NCI-H226 (cell line): ENCODE measurements at places on chromosomes 16 and 17.

- DNase-seq = no peak
Measured at GRCh38 chr17:75825149-75825552, 19.1 kb downstream of the UNC13D start.

GRCh38 chr17:47852113-47852949 lies 1.4 kb upstream of the SP6 start:
- no peak for DNase-seq

GRCh38 chr16:1775006-1775845 lies 2.3 kb upstream of the MRPS34 start:
- DNase-seq = no peak

- no peak for DNase-seq
Measured at GRCh38 chr16:80788027-80788426, 16.4 kb downstream of the CDYL2 start.

DNA sequence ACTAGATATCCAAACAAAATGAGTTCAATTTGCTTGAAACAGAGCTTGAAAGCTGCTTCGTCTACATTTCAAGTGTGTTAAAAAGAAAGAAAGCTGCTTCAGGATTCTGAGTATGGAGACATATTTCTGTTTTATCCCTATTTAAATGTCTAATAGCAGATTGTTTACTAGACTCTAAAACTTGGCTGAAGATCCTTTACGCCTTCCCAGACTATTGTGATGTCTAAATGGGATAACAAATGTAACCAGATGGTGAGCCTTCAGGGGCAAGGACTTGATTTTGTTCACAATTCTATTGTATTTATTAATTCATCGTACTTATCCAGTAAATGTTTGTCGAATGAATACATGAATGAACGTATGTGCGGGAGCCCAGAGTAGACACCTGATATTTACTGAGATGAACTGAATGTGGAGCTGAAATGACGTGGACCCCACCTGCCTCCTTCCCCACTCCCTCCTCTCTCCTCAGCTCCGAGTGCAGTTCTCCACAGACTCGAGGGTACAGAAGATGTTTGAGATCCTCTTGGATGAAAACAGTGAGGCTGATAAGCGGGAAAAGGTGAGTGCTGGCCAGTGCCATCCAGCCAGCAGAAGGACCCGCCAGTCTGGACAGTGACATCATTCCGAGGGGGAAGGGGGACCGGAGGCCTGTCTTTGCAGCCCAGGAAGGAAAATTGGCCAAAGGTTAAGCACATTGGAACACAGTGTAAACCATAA lies 5.0 kb downstream of the UNC45B start:
- no peak for DNase-seq

GRCh38 chr17:49968405-49969133 lies 421 bp upstream of the DLX4 start:
- DNase-seq = peak; percentile 95

DNA sequence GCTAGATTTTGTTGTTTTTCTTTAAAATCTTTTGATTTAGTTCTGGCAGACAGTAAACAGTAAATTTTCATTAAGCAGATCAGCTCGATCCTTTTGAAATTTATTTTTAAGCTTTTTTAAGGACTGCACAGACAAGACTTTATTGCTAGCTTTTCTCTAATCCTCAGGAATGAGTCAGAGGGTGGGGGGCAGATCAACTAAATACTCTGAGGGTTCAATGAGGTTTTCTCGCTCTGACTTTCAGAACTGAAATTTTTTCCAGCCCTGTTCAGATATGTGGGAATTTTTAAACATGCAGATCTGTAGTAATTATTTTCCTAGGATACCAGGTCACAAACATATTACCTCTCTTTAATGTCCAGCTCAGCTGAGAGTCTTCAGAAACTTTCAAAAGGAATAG lies 977.2 kb downstream of the CDH11 start:
- DNase-seq = no peak

DNA sequence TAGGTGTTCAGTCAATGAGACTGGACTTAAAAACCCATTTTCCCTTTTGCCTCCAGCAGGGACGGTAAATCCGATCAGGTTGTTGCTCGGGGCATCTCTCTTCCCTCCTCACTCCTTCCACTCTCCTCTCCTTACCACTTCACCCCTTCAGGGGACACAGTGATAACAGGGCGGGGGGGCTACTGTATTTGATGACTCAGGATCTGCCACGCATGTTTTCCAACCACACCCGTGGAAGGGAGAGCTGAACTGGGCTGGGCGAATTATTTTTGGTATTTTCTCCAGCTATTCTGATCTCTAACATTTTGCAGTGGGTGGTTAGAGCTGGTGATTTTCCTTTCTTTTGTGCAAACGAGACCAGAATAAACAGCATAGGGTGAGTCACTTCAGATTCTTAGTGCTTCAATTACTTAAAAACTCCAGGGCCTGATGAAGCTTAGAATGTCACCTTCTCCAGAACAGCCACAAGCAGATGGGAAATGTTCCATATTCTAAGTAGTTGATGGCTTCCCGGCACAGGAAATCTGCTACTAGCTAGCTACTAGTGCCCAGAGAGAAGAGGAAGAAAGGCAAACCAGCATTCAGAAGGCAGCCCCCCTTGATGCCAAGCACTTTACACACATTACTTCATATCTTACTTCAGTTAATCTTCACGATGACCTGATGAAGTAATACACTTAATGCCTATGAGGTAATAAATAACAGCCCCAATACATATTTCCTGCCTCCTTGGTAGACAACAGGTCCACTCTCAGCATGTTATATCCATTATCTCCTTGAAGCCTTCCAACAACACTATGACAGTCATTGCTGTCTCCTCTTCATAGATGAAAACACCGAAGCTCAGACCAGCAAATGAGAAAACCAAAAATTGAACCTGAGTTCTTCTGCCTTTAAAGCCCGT lies 74.1 kb downstream of the ASIC2 start:
- no peak for DNase-seq
